ENCODE measurements at places on chromosomes 12 and 14. TPM values are rescaled to one million over a fixed set of nuclear protein-coding genes. Genes with fewer than 3 reads are reported as not detected.

GRCh38 chr12:75482646-75483045 lies 2.1 kb downstream of the GLIPR1 start:
- DNase-seq, result no peak
- peak overlapping the region; percentile 20 for H3K27ac ChIP-seq
- no peaks in the 10 kb centered on the region for H3K36me3 ChIP-seq
- H3K4me1 ChIP-seq, result peaks cover 20% of the 10 kb centered on the region

DNA sequence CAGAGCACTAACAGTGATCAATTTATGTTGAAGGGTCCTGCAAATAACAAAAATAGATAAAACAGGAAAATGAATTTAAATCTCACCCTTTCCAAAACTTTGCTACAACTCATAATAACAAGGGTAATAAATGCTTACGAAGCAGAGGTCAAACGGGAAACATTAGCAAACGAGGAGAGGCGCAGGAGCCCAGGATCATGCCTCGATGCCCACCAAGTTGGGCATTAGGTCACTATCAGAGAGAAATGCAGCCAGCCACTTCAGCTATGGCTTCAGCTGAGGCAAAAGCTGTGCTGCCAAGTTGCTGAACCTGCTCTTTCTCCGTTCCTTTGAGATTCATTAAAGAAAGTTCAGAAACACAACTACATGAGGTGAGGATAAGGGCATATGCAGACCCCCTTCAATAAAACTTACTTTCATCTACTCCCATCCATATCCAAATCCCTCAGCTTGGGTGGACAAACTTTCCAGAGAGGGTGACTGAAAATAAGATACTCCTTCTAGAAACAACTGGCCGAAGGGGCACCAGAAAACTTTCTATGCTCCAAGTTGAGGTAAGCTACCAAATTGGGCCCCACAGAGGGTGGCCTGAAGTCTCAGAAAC lies 7.9 kb downstream of the NKX2-1 start:
- peak overlapping the region; percentile 52 for H3K4me3 ChIP-seq
- no peaks in the 10 kb centered on the region for H3K4me1 ChIP-seq
- H3K36me3 ChIP-seq, result no peaks in the 10 kb centered on the region
- H3K27ac ChIP-seq, result peak overlapping the region; percentile 91
- DNase-seq, result no peak
- H3K27me3 ChIP-seq, result peaks cover 96% of the 10 kb centered on the region

DNA sequence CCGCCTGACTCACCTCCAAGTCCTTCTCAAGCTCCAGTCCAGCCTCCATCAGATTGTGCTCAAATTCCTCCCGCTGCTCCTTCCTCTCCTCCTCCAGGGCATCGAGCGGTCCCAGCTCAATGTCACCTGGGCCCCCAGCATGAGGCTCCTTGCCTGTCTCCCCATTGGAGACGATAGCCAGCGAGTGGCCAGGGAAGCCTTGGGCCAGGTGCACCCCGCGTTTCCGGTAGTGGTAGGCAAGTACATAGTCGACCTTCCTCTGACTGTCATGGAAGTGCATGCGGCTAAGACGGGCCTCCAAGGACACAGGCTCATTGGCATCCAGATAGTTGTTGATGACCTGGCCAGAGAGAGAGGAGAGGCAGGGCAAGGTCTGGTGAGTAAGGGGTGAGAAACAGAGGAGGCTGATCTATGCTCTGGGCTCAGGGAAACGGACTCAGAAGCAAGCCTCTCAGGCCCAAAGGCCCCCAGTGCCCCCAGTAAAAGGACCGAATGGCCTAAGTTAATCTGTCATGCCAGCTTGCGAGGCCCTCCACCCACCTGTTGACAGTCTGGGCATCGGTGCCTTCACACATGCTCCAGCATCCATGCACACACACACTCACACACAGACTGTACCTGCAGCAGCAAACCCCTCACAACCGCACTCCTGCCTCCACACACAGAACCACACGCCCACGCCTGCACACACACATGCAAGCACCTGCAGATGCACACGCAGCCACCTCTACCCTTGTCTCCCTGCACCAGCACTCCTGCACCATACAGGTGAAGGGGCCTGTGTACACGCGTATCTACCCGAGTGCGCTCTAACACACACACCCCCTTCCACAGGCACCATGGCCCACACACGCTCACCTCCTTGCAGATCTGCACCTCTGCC lies 23.8 kb downstream of the ANO2 start:
- H3K36me3 ChIP-seq, result no peaks in the 10 kb centered on the region
- no peaks in the 10 kb centered on the region for H3K4me1 ChIP-seq
- H3K27me3 ChIP-seq, result no peaks in the 10 kb centered on the region
- no peak overlapping the region for H3K4me3 ChIP-seq
- DNase-seq, result no peak

GRCh38 chr14:52010173-52010693 lies 20.9 kb downstream of the RTRAF start:
- no peaks in the 10 kb centered on the region for H3K27me3 ChIP-seq
- peaks cover 66% of the 10 kb centered on the region for H3K36me3 ChIP-seq
- no peak overlapping the region for H3K27ac ChIP-seq
- no peak for DNase-seq

- no peaks in the 10 kb centered on the region for H3K27me3 ChIP-seq
- no peak overlapping the region for H3K4me3 ChIP-seq
- DNase-seq, result no peak
- peaks cover 12% of the 10 kb centered on the region for H3K4me1 ChIP-seq
- no peak overlapping the region for H3K27ac ChIP-seq
Observed at GRCh38 chr12:104863296-104863948, 94.7 kb downstream of the SLC41A2 start.

- peaks cover 3% of the 10 kb centered on the region for H3K4me1 ChIP-seq
- no peak for DNase-seq
- H3K36me3 ChIP-seq, result no peaks in the 10 kb centered on the region
- H3K27ac ChIP-seq, result no peak overlapping the region
Observed at GRCh38 chr12:30930238-30930637, 3.7 kb downstream of the TSPAN11 start.

GRCh38 chr12:6370994-6371754 lies 4.2 kb downstream of the SCNN1A start:
- peak overlapping the region; percentile 42 for H3K4me3 ChIP-seq
- DNase-seq, result peak; percentile 80
- H3K27ac ChIP-seq, result peak overlapping the region; percentile 91
- H3K4me1 ChIP-seq, result peaks cover 43% of the 10 kb centered on the region

DNA sequence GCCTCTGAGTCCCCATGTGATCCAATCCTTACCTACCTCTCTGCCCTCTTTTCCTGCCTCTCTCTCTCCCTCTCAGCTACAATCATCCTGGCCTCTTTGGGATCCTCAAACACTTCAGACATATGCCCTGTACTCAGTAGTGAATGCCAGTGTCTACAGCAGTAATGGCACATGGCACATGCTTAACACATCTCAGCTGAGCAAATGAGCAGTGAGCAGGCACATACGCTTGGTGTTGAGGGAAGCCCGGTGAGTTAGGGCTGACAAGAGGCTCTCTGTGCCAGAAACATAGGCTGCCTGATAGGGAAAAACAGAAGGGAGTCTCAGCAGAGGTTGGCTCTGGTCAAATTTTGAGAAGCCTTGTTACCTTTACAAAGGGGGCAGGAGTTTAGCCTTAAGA lies 409.1 kb downstream of the TMEM132D start:
- no peak for DNase-seq
- H3K4me3 ChIP-seq, result no peak overlapping the region
- no peaks in the 10 kb centered on the region for H3K27me3 ChIP-seq
- no peaks in the 10 kb centered on the region for H3K36me3 ChIP-seq
- H3K4me1 ChIP-seq, result no peaks in the 10 kb centered on the region
- H3K27ac ChIP-seq, result no peak overlapping the region

DNA sequence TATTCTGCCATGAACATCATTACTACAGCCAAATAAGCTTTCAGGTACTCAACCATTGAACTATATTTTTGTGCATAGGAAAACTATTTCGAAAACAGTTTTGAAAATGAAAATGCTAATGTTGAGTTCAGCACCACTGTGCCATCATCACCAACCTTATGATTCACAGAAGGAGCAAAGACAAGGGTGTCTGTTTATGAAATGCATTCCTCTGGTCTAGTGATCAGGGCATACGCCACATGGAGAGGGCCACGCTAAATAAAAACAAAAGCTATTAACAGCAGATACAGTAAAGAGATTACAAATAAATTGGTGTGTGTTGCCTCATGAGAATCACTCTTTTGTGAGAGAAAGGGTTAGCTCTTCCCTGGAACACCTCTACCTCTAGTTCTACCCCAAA lies 43.2 kb upstream of the BMAL2 start:
- no peaks in the 10 kb centered on the region for H3K27me3 ChIP-seq
- H3K4me3 ChIP-seq, result no peak overlapping the region
- H3K4me1 ChIP-seq, result peaks cover 4% of the 10 kb centered on the region
- no peaks in the 10 kb centered on the region for H3K36me3 ChIP-seq
- H3K27ac ChIP-seq, result no peak overlapping the region

- no peaks in the 10 kb centered on the region for H3K27me3 ChIP-seq
- H3K36me3 ChIP-seq, result no peaks in the 10 kb centered on the region
- no peak for DNase-seq
- no peaks in the 10 kb centered on the region for H3K4me1 ChIP-seq
- H3K27ac ChIP-seq, result no peak overlapping the region
Observed at GRCh38 chr12:13591059-13591458, 390.3 kb downstream of the GRIN2B start.

DNA sequence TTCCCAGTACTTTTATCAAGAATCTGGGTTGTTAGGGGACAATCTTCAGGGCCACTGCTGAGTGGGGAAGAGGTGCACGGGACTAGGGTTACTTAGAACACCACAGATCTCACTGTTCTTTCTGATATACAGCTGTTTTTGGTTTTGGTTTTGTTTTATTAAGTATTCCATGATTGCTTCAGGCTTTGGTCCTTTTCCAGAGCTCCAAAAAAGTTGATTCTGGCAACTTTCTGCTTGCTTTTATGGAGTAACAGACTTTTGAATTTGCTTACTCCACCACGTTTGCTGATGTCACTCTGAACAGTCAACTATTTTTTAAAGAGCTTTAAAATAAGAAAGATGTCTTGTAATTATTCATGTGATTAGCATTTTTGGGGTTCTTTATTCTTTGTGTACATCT lies 368.1 kb upstream of the FOXG1 start:
- H3K27me3 ChIP-seq, result no peaks in the 10 kb centered on the region
- H3K4me3 ChIP-seq, result no peak overlapping the region
- H3K4me1 ChIP-seq, result no peaks in the 10 kb centered on the region
- no peak overlapping the region for H3K27ac ChIP-seq
- DNase-seq, result no peak

GRCh38 chr14:31142455-31143087 lies 65.0 kb downstream of the HECTD1 start:
- no peak for DNase-seq
- no peaks in the 10 kb centered on the region for H3K4me1 ChIP-seq
- no peak overlapping the region for H3K27ac ChIP-seq
- H3K27me3 ChIP-seq, result no peaks in the 10 kb centered on the region

- peaks cover 11% of the 10 kb centered on the region for H3K4me1 ChIP-seq
- H3K27ac ChIP-seq, result peak overlapping the region; percentile 65
- H3K4me3 ChIP-seq, result no peak overlapping the region
- peak; percentile 86 for DNase-seq
Observed at GRCh38 chr12:6266541-6266966, 43.9 kb upstream of the PLEKHG6 start.

The TMEM52B gene
- total RNA-seq, result 2.3 TPM

The MSI1 gene
- total RNA-seq, result 0.46 TPM

The IL26 gene
- not detected for total RNA-seq

The DPPA3 gene
- total RNA-seq, result not detected

All from upper lobe of right lung (tissue), 1 donor.